Spleen (tissue), 13 donors: ENCODE measurements at places on chromosomes 16 and 17. TPM values are rescaled to one million over a fixed set of nuclear protein-coding genes. Genes with fewer than 3 reads are reported as not detected.

The SPOP gene
- polyA plus RNA-seq = 23.7 TPM

The NPIPB2 gene
- polyA plus RNA-seq = 6.1 TPM

The KRT39 gene
- not detected for polyA plus RNA-seq

The ITGAX gene
- polyA plus RNA-seq = 45.5 TPM

The IRX5 gene
- not detected for polyA plus RNA-seq

The MYH2 gene
- polyA plus RNA-seq = 0.11 TPM

- no peak for DNase-seq
- no peaks in the 10 kb centered on the region for H3K27me3 ChIP-seq
- H3K4me3 ChIP-seq = no peak overlapping the region
- no peak overlapping the region for H3K27ac ChIP-seq
- H3K4me1 ChIP-seq = no peaks in the 10 kb centered on the region
Measured at GRCh38 chr17:29771546-29771945, 148.8 kb upstream of the CORO6 start.

DNA sequence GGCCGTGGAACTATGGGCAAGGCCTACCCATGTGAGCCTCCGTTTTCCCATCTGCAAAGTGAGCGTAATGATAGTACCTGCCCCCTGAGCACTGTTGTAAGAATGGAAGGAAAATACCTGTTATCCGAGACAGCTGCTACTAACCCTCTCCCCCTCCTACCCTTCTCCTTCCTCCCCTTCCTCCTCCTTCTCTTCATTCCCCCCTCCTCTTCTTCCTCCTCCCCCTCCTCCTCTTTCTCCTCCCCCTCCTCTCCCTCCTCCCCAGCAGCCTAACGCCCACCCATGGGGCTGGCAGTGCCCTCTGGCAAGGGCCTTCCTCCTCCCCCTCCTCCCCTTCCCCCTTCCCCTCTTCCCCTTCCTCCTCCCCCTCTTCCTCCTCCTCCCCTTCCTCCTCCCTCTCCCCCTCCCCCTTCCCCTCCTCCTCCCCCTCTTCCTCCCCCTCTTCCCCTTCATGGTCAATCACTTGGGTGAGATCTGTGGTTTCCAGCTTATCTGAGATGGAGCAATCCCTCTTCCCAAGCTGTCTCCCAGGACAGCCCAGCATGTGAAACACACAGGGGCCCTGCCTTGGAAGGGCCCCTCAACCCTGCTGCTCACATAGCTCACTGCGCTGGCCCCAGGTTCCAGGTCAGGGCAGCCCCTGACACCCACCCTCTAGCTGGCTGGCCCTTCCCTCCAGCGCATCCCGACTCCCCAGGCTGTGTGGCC lies 6.4 kb downstream of the ZFPM1 start:
- no peak overlapping the region for H3K27ac ChIP-seq
- H3K4me1 ChIP-seq = peaks cover 100% of the 10 kb centered on the region
- no peak for DNase-seq

GRCh38 chr17:2433696-2434095 lies 32.8 kb upstream of the MNT start:
- no peak overlapping the region for H3K4me3 ChIP-seq
- no peak overlapping the region for H3K27ac ChIP-seq
- no peaks in the 10 kb centered on the region for H3K4me1 ChIP-seq
- peaks cover 78% of the 10 kb centered on the region for H3K36me3 ChIP-seq
- no peak for DNase-seq

- DNase-seq = no peak
- H3K36me3 ChIP-seq = no peaks in the 10 kb centered on the region
- no peak overlapping the region for H3K27ac ChIP-seq
- H3K4me3 ChIP-seq = no peak overlapping the region
Measured at GRCh38 chr16:714079-714478, 839 bp upstream of the METRN start.

- peaks cover 54% of the 10 kb centered on the region for H3K36me3 ChIP-seq
- no peak overlapping the region for H3K27ac ChIP-seq
- H3K4me1 ChIP-seq = peaks cover 31% of the 10 kb centered on the region
- no peak overlapping the region for H3K4me3 ChIP-seq
- no peak for DNase-seq
Measured at GRCh38 chr16:16018705-16019104, 69.3 kb downstream of the ABCC1 start.

- no peaks in the 10 kb centered on the region for H3K36me3 ChIP-seq
- no peaks in the 10 kb centered on the region for H3K27me3 ChIP-seq
- no peaks in the 10 kb centered on the region for H3K4me1 ChIP-seq
- H3K27ac ChIP-seq = no peak overlapping the region
Measured at GRCh38 chr17:82116246-82116645, 18.2 kb upstream of the FASN start.

DNA sequence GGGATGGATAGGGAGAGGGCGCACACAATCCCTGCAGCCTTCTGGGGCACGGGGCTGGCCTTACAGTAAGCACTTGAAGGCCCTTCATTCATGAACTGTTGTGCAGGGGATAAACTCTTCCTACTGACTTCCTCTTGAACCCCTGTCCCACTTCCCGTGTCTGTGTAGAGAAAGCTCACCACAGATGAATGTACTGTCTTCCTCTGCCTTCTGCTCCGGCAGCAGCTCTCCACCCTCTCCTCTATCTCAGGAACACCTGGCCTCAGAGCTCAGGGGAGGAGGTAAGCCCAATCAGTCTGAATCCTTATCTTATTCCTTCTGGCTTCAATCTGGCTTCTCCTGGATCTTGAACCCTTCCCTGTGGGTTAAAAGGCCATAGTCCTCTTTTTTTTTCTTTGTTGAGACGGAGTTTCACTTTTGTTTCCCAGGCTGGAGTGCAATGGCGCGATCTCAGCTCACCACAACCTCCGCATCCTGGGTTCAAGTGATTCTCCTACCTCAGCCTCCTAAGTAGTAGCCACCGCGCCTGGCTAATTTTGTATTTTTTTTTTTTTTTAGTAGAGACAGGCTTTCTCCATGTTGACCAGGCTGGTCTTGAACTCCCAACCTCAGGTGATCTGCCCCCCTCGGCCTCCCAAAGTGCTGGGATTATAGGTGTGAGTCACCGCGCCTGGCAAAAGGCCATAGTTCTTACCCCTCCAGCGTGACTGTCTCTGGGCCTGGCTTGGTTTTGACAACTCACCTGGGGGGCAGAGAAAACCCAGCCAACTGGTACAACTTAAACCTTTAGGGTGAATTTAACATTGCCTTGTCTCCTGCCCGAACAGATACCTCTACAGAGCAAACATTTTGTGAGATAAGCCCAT lies 7.2 kb upstream of the SLC52A1 start:
- no peak for DNase-seq
- peak overlapping the region; percentile 10 for H3K27ac ChIP-seq

DNA sequence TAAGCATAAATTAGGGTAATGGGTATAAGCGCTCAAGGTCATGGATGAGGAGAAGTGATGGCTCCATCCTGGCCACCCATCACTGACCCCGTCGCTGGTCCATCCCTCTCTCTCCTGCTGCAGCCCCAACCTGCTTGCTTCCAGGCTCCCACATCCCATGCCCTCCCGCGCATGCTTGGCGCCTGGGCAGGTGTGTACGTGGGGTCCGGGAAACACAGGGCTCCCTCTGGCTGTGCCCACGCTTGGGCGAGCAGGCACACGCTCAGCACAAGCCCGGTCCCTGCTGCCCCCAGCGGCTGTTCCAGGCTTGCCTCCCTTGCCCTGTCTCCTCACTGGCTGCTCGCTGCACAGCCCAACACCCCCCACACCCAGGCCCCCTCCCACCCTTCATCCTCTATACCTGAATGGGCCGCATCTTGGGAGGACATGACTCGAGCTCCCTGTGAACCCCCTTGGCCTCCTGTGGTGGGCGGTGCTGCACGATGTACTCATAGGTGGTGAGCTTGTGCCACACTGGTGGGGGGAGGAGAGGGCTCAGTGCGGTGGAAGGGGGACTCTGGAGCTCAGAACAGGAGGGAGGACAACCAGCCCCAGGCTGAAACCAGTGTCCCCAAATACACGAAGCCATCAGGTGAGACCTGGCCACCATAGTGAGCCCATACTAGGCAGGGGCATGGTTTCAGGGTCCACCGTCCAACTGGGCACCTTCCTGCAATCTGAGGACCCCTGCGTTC lies 4.7 kb upstream of the TPPP3 start:
- no peak overlapping the region for H3K27ac ChIP-seq
- peaks cover 29% of the 10 kb centered on the region for H3K4me1 ChIP-seq
- no peaks in the 10 kb centered on the region for H3K36me3 ChIP-seq

GRCh38 chr17:69969897-69970296 lies 105.1 kb upstream of the KCNJ16 start:
- no peaks in the 10 kb centered on the region for H3K27me3 ChIP-seq
- no peak overlapping the region for H3K27ac ChIP-seq
- no peak for DNase-seq
- H3K36me3 ChIP-seq = no peaks in the 10 kb centered on the region
- H3K4me1 ChIP-seq = no peaks in the 10 kb centered on the region

GRCh38 chr17:39462631-39463375 lies 1.5 kb downstream of the CDK12 start:
- H3K4me1 ChIP-seq = peaks cover 41% of the 10 kb centered on the region
- peaks cover 5% of the 10 kb centered on the region for H3K36me3 ChIP-seq
- no peaks in the 10 kb centered on the region for H3K27me3 ChIP-seq
- peak; percentile 78 for DNase-seq
- peak overlapping the region; percentile 100 for H3K27ac ChIP-seq

GRCh38 chr16:12158428-12158827 lies 181.9 kb downstream of the SNX29 start:
- no peak overlapping the region for H3K27ac ChIP-seq
- no peak overlapping the region for H3K4me3 ChIP-seq
- DNase-seq = peak; percentile 12
- H3K36me3 ChIP-seq = no peaks in the 10 kb centered on the region
- H3K27me3 ChIP-seq = no peaks in the 10 kb centered on the region
- H3K4me1 ChIP-seq = no peaks in the 10 kb centered on the region

DNA sequence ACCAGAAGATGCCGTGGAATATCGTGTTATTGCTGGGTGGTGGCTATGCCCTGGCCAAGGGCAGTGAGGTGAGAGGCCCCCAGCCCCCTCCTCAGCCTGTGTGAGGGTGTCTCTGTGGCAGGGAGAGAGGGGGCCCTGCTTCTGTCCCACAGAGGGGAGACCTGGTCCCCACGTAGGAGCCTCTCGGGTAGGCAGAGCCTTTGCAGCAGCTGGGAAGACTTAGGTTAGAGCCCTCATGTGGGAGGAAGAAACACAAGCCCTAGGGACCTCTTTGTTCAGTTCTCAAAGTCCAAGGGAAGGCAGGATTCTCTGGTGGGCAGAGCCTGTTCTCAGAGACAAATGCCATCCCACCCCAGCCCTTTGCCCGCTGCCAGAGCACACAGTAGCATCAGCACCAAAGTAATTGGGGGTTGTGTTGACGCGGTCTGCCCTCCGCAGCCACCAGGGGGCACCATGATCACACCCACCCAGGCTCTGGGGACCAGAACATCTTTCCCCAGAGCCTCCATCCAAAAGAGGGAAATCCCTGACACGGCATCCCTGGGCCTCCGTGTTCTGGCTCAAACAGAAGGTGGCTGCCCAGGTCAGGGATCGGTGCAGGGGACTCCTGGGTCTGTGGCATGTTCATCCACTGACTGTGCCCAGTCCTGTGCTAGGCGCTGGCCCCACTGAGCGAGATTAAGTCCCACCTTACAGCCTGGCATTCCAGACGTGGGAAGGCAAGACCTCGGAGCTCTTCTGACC lies 11.5 kb upstream of the FOXN1 start:
- no peaks in the 10 kb centered on the region for H3K36me3 ChIP-seq
- H3K27me3 ChIP-seq = peaks cover 6% of the 10 kb centered on the region
- no peak overlapping the region for H3K4me3 ChIP-seq
- no peaks in the 10 kb centered on the region for H3K4me1 ChIP-seq

- H3K36me3 ChIP-seq = no peaks in the 10 kb centered on the region
- H3K4me1 ChIP-seq = peaks cover 73% of the 10 kb centered on the region
- no peak overlapping the region for H3K4me3 ChIP-seq
- no peaks in the 10 kb centered on the region for H3K27me3 ChIP-seq
Measured at GRCh38 chr16:85617948-85618347, 4.8 kb downstream of the GSE1 start.

- no peaks in the 10 kb centered on the region for H3K36me3 ChIP-seq
- H3K4me1 ChIP-seq = no peaks in the 10 kb centered on the region
- no peaks in the 10 kb centered on the region for H3K27me3 ChIP-seq
- DNase-seq = no peak
Measured at GRCh38 chr16:80007231-80007630, 406.7 kb upstream of the MAF start.

- H3K4me3 ChIP-seq = no peak overlapping the region
- DNase-seq = no peak
- H3K27ac ChIP-seq = no peak overlapping the region
- H3K27me3 ChIP-seq = no peaks in the 10 kb centered on the region
Measured at GRCh38 chr17:66752411-66752810, 82.5 kb upstream of the CACNG5 start.

- peaks cover 44% of the 10 kb centered on the region for H3K27me3 ChIP-seq
- no peak overlapping the region for H3K4me3 ChIP-seq
- no peak for DNase-seq
- H3K4me1 ChIP-seq = peaks cover 30% of the 10 kb centered on the region
- H3K36me3 ChIP-seq = no peaks in the 10 kb centered on the region
Measured at GRCh38 chr16:10180042-10180770, 2.0 kb downstream of the GRIN2A start.
